ENCODE measurements at places on chromosomes 6 and 20.

- DNase-seq = no peak
Measured at GRCh38 chr6:3627501-3627900, 124.0 kb downstream of the PXDC1 start.

- DNase-seq = no peak
Measured at GRCh38 chr6:24228681-24229255, 102.8 kb downstream of the NRSN1 start.

DNA sequence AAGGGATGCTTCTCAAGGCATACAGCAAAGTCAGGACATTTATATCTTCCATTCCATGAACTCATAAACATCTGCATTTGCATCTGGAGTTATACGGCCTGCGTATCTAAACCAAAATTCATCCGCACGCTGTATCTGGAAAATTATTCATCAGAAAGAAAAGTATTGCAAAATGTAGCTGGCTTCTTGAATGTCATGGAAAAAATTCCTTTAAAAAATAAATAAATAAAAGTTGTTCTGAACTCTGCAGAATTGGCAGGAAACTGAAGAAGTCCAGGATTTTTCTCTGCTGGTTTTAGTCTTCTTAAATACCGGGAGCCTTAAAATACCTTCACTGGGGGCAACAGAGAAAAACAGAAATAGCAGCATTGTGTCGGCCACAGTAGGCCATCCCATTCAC is 23.7 kb upstream of the FOXF2 start:
- DNase-seq = no peak

DNA sequence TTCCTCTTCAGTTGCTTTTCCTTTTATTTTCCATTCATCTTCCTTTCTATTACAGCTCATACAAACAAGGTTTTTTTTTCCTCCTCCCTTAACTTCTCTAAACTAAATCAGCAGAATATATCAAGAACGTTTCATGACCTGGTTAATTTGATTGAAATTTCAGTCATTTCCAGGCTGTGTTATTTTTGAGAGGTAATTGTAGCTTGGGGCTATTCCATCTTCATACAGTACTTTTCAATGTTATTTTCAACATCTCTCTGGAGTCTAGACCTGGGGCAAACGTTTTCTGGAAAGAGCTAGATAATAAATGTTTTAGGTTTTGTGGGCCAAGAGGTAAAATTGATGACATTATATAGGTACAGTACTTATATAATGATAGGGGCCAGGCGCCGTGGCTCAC is 4.0 kb upstream of the SLC23A2 start:
- DNase-seq = no peak

- no peak for DNase-seq
Measured at GRCh38 chr6:140345935-140346334, 971.5 kb upstream of the CITED2 start.

GRCh38 chr20:8389381-8390036 is 257.4 kb downstream of the PLCB1 start:
- DNase-seq = no peak

DNA sequence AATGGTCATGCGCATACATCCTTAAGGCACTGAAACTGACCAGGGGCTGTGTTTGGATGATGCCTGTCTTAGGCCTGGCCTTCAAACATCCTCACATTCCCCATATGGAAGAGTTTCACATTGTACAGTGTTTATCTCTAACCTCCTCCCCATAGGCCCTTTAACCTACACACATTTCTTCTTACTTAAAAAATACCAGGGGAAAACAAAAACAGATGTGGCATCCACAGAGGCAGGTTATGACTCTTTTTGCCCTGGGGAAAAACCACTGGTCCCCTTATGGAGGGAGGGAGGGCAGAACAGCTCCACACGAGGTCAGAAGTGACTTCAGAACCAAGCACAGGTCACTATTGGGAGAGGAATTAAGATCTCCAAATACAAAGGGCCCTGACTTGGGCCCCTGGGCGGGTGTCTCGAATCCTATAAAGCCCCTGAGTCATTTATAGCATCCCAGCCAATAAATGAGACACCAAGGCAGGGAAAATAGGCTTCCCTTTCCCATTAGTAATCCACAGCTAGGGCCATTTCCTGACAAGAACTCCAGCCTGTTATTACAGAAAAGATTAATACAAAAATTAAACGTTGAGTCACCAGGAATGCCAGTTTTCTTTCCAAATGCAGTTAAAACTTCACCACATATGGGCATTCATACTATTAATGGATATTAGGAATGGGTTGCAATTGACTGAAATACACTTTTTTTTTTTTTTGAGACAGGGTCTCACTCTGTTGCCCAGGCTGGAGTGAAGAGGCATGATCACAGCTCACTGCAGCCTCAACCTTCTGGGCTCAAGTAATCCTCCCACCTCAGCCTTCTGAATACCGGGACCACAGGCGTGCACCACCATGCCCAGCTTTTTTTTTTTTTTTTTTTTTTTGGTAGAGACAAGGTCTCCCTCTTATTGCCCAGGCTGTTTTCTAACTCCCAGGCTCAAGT is 107.2 kb downstream of the ATP9A start:
- no peak for DNase-seq

DNA sequence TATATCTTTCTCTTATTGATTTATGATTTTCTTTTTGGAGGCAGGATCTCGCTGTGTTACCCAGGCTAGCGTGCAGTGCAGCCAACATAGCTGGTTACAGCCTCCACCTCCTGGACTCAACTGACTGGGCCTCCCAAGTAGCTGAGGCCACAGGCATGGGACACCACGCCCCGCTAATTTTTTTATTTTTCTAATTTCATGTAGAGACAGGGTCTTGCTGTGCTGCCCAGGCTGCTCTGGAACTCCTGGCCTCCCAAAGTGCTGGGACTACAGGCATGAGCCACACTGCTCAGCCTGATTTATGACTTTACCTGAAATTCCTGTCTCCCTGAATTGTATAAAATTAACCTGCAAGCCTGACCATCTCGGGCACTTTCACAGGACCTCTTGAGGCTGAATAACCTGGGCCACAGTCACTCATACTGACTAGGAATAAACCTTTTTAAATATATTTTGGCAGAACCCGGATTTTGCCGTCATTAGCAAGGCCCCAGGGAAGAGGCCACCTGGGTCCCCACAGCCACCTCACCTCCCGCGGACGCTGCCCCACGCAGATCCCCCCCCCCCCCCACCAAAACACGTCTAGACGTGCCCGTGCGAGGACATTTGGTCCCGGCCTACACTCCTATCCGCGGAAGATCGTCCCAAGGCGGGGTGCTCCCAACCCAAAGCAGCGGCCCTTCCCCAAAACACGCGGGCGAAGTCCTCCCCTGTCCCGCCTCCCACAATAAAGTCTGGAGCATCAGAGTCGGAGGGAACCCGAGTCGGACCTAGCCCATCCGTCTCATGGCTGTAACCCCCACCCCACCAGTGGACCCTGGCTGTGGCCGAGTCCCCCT is 902 bp downstream of the ZNF337 start:
- no peak for DNase-seq

DNA sequence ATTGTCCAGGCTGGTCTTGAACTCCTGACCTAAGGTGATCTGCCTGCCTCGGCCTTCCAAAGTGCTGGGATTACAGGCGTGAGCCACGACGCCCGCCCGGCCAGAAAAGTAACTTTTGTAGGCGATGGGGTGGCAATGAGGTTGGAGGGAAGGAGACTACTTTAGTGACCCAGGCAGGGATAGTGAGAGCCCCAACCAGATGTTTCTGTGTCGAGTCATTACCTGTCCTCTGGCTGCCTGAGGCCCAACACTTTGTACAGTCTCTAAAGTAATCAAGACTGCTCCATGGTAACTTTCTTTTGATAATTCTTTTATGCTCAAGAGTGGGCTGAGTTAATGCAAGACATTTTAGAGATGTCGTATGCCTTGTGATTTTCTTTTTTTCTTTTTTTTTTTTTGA is 6.8 kb downstream of the SASH1 start:
- DNase-seq = no peak

GRCh38 chr6:89984926-89985750 is 90.9 kb downstream of the GJA10 start:
- DNase-seq = no peak

DNA sequence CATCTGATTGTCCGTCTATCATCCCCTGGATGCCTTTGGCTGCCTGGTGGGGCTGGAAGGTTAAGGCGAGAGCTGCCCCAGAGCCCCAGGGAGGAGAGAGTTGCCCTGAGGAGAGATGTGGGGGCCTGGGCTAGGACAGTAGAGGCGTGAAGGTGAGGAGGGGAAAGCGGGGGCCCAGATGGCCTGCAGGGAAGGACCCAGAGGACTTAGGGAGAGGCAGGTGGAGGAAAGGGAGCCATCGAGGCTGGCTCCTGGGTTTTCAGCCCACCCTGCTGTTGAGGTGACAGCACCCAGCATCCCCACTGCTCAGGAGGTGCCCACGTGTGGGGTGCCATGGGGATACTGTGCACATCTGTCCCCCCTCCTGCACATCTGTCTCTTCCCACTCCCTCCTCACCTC is 273.7 kb downstream of the TAF4 start:
- no peak for DNase-seq

DNA sequence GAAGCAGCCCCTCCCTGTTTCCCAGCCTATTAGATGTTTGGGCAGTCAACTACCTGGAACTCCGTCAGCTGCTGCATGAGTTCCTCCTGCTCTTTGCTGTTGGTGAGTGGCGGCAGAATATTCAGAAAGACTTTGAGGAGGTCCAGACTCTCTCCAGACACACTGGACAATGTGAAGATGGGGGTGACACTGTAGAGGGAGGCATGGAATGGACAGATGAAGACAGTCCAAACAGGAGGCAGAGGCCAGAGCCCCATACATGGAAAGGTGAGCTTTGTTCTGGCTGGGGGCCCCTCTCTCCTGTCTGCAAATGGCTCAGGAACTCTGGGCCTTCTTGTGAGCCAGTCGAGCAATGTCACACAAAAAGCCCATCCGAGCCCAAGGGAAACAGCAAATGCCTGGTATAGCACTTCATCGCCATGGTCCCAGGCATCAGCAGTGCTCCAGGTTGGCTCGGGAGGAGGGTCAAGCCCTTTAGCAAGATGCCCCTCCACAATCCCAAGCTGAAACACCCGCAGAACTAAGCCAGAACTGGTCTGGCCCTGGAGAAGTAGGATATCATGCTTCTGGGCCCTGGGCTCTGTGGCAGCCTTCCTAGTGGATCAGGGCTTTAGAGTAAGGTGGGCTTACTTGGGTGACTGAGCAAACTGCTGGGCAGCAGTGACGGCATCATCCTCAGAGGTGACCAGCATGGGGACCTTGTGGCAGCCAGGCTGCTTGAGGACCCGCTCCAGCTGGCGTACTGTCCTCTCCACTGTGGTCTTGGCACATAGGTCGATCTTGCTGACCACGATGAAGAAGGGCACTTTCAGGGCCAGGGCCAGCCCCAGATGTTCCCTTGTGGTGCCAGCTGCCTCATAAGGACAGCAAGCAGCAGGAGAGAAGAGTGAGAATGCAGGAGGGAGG is 4.9 kb downstream of the GTPBP2 start:
- no peak for DNase-seq

- no peak for DNase-seq
Measured at GRCh38 chr6:111775145-111775922, 97.9 kb downstream of the FYN start.

GRCh38 chr6:110040716-110041115 is 62.6 kb downstream of the GPR6 start:
- no peak for DNase-seq

GRCh38 chr20:23939641-23940040 is 48.9 kb downstream of the GGTLC1 start:
- no peak for DNase-seq

- DNase-seq = no peak
Measured at GRCh38 chr20:9392892-9393857, 121.2 kb upstream of the LAMP5 start.

- DNase-seq = no peak
Measured at GRCh38 chr6:33007831-33008400, 1.5 kb downstream of the HLA-DOA start.

DNA sequence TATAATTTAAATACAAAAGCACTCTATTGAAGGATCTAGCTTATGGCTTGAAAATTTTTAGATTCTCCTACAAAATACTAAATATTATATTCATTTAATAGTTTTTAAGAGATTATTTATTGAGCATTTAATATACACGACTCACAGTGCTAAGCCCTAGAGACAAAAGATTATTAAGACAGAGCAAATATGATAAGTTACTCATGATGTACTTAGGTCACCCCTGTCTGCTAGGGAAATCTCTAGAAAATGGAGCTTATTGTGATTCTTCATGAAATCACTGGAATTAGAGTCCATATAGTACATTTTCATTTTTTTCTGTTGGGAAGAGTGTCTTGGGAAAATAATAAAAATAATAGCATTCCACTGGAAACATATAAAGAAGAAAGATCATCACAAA is 37.8 kb downstream of the BEND6 start:
- no peak for DNase-seq

- DNase-seq = no peak
Measured at GRCh38 chr20:1697592-1697991, 40.0 kb upstream of the SIRPG start.

GRCh38 chr20:8322662-8323217 is 190.7 kb downstream of the PLCB1 start:
- DNase-seq = no peak

GRCh38 chr6:1614448-1615150 is 4.9 kb downstream of the FOXC1 start:
- no peak for DNase-seq

- DNase-seq = no peak
Measured at GRCh38 chr6:136526196-136526930, 23.9 kb downstream of the MAP7 start.

DNA sequence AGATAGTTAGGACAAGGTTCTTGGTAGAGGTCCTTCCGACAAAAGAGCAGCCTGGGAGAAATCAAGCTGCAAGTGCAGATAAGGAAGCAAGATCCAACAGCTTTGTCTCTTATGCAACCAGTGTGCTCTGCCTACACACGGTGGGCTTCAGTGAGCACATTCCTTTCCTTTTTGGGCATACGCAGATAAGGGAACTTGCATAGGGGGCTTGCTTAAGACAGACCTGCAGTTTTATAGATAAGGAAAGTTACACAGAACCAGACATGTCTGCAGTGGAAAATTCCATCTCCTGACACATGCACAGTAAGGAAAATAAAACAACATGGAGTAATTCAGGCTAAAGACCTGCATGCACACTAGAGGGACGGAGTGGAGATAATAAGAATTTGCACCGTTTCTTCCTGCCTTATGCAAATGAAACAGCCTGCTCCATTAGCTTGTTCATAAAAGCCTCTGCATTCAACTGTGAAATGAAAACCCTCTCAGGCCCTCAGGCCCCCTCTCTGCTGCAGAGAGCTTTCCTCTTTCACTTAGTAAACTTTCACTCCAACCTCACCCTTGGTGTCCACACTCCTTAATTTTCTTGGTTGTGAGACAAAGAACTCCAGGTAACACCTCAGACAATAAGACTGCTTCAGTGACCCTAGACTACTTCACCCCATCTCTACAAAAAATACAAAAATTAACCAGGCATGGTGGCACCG is 97.5 kb upstream of the MYLIP start:
- DNase-seq = no peak
